Muscle of arm (tissue), 14 donors: ENCODE measurements at places on chromosomes 2 and 18. TPM values are rescaled to one million over a fixed set of nuclear protein-coding genes. Genes with fewer than 3 reads are reported as not detected.

The RABL2A gene
- polyA plus RNA-seq: 262 TPM

The SP140 gene
- polyA plus RNA-seq: 0.97 TPM

The RAB27B gene
- polyA plus RNA-seq: 0.22 TPM

The CXCR2 gene
- 0.41 TPM for polyA plus RNA-seq

The CLHC1 gene
- polyA plus RNA-seq: 15.1 TPM

The CD8B2 gene
- not detected for polyA plus RNA-seq

The STON1 gene
- polyA plus RNA-seq: 9.5 TPM

The CKAP2L gene
- polyA plus RNA-seq: 11.9 TPM

The REG1B gene
- not detected for polyA plus RNA-seq

The ERCC3 gene
- polyA plus RNA-seq: 43.8 TPM

The ALPP gene
- polyA plus RNA-seq: not detected

The PDCL3 gene
- 35.6 TPM for polyA plus RNA-seq

The INO80D gene
- polyA plus RNA-seq: 9.7 TPM

The UGT1A9 gene
- not detected for polyA plus RNA-seq

The LYPD1 gene
- polyA plus RNA-seq: 9.6 TPM

The DSG1 gene
- polyA plus RNA-seq: not detected

The TCF23 gene
- polyA plus RNA-seq: 0.32 TPM

The MRO gene
- 0.24 TPM for polyA plus RNA-seq

The CELF4 gene
- 1.1 TPM for polyA plus RNA-seq

The SLC4A5 gene
- polyA plus RNA-seq: 2.7 TPM

The CNTNAP5 gene
- polyA plus RNA-seq: 0.23 TPM

The ARL5A gene
- polyA plus RNA-seq: 28.5 TPM

The EFR3B gene
- 3.4 TPM for polyA plus RNA-seq

The GNLY gene
- polyA plus RNA-seq: 1.1 TPM

The TACR1 gene
- polyA plus RNA-seq: 0.20 TPM

The HNMT gene
- polyA plus RNA-seq: 20.3 TPM

The HRH4 gene
- not detected for polyA plus RNA-seq

The DPY30 gene
- polyA plus RNA-seq: 47.8 TPM

The TUBB8B gene
- not detected for polyA plus RNA-seq

The FZD7 gene
- 26.0 TPM for polyA plus RNA-seq

The ABCB11 gene
- not detected for polyA plus RNA-seq

The CD207 gene
- 0.27 TPM for polyA plus RNA-seq

The ABCG8 gene
- 0.09 TPM for polyA plus RNA-seq

The FIGN gene
- polyA plus RNA-seq: 2.6 TPM

The AMER3 gene
- 0.04 TPM for polyA plus RNA-seq

The CHAC2 gene
- polyA plus RNA-seq: 1.9 TPM

The PLCL1 gene
- 24.4 TPM for polyA plus RNA-seq

The NCOA1 gene
- 166 TPM for polyA plus RNA-seq

The EHD3 gene
- polyA plus RNA-seq: 3.6 TPM

The UPP2 gene
- 0.08 TPM for polyA plus RNA-seq

The TMEM237 gene
- 38.3 TPM for polyA plus RNA-seq

The INPP5D gene
- polyA plus RNA-seq: 26.1 TPM

The RESP18 gene
- polyA plus RNA-seq: not detected

The APLF gene
- polyA plus RNA-seq: not detected

The GALNT14 gene
- polyA plus RNA-seq: 3.0 TPM

The UGT1A4 gene
- not detected for polyA plus RNA-seq
